NCI-H1930 (cell line): ENCODE measurements at places on chromosomes 16 and 17.

- DNase-seq = no peak
Measured at GRCh38 chr16:70679671-70680494, 6.0 kb downstream of the MTSS2 start.

DNA sequence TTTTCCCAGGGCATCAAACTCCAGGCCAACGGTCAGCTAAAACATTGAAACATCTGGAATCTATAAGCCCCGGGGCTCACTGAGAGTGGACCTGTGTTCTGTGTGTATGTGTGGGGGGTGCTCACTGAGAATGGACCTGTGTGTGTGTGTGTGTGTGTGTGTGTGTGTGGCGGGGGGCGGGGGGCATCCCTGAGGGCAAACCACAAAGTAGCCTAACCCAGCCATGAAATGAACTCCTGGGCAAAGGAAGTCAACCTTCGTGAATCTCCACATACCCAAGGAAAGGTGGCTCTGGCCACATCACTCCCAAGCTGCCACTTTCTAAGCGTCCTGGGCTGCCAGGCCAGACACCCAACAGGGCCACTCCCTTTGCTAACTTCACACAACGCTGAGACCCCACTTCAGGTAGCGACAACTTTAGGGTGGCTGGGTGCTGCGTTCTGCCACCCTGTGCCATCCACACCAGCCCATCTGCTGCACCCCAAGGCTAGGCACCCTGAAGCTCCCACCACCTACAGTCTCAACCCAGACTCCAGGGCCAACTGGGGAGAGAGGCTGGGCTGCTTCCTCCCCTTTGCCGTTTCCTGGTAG, 1.6 kb downstream of the MAFG start:
- DNase-seq = no peak

DNA sequence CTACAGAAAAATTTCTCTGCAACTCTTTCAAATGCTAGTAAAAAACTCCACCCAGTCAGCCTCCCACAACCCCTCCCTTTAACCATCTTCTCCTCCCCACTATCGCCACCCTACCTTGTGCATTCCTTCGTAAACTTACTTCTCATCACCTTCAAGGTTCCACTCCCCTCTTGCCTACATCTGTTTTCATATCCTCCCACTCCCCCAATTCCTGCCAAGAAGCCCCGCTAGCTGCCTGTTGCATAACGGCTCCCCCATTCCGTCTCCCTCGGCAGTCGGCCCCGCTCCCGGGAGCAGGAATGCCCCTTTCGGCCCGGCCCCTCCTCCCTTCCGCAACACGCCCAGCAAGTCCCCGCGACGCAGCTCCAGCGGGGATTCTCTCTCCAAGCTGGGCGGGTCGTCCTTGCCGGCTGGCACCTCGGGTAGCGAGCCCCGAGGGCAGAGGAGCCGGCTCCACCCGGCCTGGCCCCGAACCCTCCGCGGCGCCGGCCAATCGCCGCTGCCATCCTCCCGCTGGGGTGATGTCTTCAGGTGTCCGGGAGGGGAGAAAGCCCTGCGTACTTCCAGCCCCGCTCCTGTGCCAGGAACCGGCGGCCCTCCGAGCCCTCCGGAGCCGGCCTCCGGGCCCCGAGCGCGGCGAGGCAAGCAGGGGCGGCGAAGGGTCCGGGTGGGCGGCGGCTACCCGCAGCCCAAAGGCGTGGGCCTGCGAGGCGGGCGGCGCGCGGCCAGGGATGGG, 1.5 kb downstream of the PHLPP2 start:
- no peak for DNase-seq

- no peak for DNase-seq
Measured at GRCh38 chr16:57742543-57742942, 7.0 kb downstream of the KATNB1 start.

- DNase-seq = no peak
Measured at GRCh38 chr16:9766891-9767290, 415.3 kb downstream of the GRIN2A start.

GRCh38 chr16:27859020-27859419, 204.5 kb downstream of the GSG1L start:
- DNase-seq = no peak

- no peak for DNase-seq
Measured at GRCh38 chr16:28167730-28168129, 44.0 kb downstream of the XPO6 start.

DNA sequence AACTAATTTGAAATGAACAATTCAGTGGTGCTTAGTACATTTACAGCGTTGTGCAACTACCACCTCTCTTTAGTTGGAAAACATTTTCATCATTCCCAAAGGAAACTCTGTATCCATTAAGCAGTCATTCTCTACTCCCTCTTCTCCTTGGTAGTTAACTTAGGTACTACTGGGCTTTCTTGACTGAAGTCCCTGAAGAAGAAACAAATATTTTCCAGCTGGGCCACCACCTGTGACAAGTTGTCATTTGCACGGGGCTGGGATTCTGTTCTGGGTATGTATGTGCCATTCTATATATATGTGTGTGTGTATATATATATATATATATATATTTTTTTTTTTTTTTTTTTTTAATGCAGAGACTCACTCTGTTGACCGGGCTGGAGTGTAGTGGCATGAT, 15.4 kb upstream of the RMI2 start:
- no peak for DNase-seq

DNA sequence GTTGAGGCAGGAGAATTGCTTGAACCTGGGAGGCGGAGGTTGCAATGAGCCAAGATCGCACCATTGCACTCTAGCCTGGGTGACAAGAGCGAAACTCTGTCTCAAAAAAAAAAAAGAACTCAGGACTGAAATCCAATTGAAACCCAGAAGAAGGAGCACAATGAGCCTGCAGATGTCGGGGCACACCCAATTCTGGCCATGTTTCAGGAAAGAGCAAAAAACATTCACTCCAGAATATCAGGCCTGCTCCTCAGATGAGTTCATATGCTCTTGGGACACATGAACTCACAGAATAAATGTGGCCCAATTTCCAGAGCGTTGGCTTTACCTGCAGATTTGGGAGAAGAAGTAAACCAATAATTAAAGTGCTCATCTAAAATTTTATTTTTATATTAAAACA, 3.0 kb upstream of the CMTM2 start:
- DNase-seq = no peak

DNA sequence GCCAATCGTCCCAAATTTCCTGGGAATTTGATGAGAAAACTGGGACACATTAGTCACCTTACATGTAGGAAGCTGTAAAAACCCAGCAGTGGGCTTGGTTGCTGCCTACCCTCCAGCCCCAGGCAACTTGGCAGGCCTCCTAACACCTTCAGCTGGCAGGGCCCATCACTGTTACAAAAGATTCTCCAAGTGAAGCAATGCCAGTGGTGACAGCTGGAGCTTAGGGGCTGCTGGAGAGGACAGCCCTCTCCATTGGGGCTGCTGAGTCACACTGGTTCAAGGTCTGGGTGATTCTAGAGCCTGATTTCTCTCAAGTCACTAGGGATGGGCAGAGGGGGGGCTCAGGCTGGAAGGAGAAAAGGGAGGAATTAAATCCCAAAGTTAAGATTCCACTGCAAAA, 180.6 kb downstream of the COPRS start:
- DNase-seq = no peak

DNA sequence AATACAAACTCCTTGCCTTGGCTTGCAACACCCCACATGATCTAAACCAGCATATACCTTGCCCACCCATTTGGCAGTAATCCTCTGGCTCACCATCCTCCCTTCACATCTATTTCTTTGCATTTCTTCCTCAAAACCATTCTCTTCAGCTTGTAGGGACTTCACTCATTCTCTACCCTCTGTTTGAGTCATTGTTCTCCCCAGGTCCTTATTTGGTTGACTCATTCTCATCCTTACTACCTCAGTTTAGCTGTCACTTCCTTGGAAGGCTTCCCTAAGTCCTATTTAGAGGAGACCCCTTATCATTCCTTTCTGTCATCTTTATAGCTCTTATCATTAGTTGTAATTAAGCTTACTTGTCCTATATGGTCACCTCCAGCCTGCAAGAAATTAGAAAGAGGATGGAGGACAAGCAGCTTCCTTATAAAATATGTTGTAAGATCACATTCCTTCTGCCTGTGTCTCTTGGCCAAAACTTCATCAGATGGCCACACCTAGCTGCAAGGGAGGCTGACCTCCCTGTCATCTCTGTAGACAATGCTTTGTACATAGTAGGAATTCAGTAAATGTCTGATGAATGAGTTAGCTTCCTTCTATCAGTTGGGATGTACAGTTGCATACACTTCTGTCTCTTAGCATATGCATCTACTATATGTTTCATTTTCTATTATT, 1.7 kb downstream of the TTC19 start:
- DNase-seq = no peak

DNA sequence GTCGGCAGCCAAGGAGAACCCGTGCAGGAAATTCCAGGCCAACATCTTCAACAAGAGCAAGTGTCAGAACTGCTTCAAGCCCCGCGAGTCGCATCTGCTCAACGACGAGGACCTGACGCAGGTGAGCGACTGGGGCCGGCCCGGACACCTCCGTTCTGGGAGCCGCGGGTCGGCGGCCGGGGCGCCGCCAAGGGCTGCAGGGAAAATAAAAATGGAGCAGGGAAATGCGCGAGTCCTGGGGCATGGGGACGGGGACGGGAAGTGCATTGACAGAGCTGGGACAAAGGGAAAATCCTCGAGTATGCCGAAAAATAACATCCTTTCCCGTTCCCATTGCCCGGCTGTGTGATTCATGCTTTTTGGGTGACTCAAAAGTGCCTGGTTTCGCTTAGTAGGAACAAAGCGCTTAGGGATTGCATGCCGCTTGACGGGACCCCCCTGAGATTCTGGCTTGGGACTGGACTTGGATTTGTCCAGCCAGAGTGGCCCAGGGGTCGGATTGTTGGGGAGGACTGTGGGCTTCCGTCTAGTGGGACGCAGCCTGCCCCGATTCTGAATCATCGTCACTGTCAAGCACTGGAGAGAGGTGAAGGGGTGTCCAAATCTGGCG, 699 bp downstream of the MPRIP start:
- DNase-seq = no peak

DNA sequence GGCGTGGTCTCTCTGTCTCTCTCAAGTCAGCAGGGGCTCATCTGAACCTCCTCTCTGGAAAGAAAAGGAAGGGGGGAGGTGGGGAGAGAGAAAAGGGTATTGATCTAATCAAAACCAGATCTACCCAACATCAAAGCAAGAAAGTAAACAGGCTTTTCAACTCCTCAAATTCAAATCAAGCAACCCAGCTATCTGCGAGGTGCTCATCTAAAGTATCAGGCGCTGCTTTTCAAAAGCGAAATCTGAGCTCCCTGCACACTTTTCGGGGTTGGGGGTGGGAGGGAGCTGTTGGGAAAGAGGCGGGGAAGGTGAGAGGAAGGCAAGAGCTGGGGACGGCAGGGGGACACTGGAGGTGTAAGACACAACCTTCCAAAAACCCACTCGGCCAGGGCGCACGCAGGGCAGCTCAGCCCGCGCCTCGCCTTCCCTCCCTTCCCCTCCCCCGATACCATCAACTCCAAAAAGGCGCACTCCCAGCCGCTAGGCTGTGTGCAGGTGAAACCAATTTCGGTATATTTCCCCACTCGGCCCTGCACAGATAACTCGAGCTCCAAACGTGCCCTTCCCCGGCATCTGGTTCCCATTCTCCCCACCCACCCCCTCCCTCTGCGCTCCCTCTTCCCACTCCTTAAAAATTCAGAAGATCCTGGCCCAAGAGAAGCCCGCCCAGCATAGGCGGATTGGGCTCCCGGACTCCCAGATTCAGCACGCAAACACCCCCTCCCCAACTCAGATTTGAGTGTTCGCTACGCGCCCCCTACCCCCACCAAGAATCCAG, 2.6 kb downstream of the AXIN2 start:
- DNase-seq = no peak

DNA sequence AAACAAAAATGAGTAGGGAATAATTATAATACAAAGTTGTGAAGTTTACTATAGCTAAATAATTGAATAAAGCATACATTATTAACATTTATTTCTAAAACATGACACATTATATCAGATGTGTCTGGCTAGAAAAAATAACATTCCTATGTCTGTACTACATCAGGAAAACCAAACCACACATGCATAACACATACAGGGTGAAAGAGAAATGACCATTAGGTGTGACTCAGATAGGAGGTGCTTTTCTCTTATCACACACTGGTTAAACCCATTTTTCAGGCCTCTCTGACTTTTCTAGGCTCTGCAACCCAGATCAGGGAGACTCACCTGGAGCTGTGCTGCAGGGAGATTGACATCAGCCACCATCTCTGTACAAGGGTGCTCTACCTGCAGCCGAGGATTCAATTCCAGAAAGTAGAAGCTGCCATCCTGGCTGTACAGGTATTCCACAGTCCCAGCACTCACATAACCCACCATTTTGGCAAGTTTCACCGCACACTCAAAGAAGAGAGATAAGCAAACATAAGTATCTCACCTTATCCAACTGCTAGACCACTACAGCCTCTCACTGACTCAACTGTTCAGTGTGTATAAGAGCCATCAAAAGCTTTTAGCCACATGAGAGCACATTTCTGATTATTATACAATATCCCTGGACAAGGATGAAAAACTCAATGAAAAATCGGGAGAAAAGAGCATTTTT, 116.6 kb upstream of the C17orf78 start:
- no peak for DNase-seq
